Fibroblast of skin of left biceps (primary cell): ENCODE measurements at places on chromosomes 2 and 18.

DNA sequence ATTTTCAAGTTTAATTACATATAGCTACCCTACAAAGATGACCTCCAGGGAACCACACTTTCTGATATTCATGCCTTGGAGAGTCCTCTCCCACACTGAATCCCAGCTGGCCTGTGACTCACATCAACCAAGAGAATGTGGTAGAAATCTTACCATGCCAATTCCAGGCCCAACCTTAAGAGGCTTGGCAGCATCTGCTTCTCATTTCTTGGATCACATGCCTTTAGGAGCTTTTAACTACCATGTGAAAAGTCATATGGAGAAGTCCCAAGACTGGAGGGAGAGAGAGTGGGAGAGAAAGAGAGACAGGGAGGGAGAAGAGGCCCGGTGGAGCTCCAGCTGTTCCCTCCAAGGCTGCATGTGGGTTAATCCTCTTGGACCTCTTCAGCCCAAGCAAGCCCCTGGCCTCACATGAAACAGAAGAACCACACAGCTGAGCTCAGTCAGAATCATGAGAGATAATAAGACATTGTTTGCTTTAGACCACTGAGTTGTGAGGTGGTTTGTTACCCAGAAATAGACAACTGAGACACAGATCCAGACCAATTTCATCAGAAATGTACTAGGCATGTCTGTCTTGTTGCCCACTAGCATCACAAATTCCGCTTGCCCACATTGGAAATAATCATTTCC is 190.7 kb downstream of the MTCL1 start:
- peak; percentile 67 for DNase-seq

DNA sequence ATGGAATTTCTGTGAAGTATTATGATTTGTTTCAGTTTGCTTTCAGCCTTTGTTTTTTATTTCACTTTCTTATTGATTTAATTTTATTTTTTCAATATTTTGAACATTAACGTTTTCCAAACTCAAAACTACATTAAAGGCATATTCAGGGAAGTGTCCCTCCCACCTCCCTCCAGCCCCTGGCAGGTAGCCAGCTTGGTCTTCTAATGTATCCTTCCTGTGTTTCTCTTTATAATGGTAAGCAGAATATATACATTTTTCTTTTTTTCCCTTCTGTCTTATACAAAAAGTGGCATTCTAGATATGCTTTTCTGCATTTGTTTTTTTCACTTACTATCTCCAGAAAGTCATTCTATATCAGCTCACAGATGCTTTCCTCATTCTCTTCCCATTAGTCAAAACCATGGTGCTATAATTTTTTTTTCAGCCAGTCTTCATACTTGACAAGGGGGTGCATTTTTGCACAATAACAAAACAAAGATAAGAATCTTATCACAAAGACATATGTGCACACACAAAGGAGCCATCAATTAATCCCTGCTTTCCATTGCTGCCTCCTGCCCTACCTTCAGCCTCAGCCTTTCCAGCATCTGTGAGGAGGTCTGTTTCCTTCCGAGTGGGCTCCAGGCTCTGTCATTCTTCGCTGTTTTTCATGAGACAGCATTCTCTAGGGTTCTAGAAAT is 33.7 kb upstream of the TMEM177 start:
- DNase-seq = no peak

- no peak for DNase-seq
Measured at GRCh38 chr18:62396381-62396780, 71.3 kb downstream of the TNFRSF11A start.

DNA sequence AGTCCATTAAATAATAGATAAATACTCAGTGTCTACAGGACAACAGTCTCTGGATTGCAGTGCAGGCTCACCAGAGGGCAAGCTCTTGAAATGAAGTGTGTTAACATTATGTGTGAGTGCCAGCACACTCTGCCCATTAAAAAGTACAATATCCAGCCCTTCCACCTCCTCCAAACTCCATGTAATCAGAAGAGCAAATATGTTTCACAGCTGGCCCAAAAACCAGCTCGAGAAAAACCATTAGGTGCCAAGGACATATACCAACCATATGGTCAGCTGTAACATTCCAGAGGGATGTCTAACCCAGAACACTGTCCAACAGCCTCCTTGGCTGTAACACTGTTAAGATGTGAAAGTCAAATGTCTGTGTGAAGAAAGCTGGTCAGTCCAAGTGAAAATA is 112.2 kb downstream of the ZNF385B start:
- DNase-seq = no peak

- DNase-seq = no peak
Measured at GRCh38 chr18:5238371-5238976, 41.4 kb upstream of the AKAIN1 start.

DNA sequence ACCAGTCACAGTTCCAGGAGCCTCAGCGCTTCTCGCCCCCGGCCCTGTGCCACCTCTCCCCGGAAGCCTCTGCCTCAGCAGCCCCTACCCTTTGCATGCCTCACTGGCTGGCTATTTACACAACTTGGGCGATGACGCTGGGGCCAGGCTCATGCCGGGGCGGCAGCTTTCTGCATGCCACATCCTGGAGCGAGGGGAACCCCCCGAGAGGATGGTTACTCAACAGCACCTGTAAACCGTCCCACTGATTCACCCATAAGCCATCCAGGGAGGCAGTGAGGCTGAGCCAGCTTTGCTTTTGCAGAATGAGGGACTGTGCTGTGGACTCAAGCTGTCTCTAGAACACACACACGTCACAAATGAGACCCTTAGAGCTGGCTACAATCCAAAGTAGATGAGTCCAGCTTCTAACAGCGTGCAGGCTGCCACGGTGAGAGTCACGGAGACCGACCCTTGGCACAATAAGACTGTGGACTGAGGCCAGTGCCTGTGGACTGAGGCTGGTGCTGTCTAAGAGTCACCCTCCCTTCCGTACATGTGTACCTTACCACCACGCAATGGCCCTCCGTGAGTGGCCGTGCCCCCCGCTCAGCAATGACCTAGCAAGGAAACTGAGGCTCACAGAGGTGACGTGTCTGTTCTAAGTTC is 45.6 kb upstream of the ODC1 start:
- DNase-seq = no peak

DNA sequence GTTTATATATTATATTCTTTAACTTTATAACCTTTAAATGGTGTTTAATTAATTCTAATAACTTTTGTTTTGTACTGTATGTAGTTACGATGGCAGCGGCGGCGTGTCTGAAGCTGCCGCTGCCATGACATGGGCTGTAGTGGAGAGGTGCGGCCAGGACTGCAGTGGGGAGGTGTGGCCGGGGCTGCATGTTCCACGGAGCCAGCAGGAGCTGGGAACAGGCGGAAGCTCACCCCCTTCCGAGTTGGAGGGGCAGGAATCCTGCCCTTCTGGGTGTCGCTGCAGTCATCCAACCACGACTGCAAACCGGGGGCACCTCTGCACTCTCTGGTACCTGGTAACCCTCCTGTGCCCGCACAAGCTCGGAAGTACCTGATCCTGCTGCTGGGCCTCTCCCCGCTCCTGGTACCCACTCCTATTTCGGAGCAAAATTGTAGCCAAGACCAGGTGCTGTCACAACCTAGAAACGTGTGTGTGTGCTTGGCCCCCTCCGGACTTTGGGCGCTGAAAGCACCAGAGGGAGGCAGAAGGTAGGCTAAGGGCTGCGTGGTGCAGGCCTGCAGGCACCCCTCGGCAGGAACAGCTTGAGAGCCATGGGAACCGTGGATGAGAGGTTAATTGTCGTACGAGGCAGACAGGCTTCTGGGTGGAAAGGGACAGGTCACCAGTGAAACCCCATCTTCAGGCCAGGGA is 1329.7 kb upstream of the SLC39A10 start:
- DNase-seq = no peak

- DNase-seq = no peak
Measured at GRCh38 chr2:236887953-236888793, 197.5 kb upstream of the COPS8 start.

GRCh38 chr2:73827018-73827417 is 1.7 kb upstream of the STAMBP start:
- DNase-seq = no peak

DNA sequence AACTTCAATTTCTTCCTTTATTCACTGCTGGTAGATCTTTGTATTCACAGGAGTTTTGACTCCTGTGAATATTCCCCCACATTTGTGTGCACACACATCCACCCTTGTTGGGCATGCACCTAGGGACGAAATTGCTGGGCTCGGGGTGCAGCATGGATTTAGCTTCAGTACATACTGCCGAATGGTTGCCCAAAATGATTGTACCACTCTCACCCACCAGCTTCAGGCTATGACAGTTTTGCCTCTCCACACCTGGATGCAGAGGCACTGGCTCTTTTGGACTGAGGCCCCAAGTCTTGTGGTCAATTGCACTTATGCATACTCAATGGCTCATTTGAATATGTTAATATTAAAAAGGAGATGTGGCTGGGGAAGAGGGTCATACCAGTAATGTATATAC is 65.1 kb upstream of the ODC1 start:
- no peak for DNase-seq

DNA sequence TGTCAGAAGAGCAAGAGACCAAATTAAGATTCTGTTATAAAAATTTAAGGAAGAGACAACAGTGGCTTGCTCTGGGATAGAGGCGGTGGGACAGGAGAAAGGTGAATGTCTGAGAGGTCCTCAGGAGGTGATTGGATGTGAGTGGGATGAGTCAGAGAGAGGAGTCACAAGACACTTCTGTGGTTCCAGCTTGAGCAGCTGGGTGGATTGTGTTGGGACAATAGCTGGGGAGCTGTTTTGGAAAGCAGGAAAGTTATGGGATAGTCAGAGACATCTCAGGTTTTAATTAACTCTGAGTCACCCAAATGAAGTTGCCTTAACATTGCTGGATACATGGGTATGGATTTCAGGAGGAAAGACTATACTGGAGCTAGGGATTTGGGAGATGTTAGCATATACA is 218.0 kb upstream of the TRIB2 start:
- peak; percentile 54 for DNase-seq

DNA sequence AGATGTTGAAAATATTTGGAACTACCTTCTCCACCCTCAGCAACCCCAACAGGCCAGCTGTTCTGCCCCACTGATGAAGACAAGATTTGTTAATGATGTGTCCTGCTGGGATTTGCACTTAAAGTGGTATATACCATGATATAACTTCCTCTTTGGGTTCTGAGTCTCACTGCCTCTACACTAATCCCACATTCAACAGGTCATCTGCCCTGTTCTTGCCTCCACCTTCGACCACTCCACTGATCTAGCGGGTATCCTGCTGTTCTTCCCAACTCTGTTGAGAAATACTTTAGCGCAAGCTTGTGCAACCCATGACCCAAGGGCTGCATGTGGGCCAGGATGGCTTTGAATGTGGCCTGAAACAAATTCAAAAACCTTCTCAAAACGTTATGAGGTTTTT is 72.7 kb downstream of the LRP1B start:
- no peak for DNase-seq

- no peak for DNase-seq
Measured at GRCh38 chr18:36101943-36102342, 27.2 kb downstream of the SLC39A6 start.

DNA sequence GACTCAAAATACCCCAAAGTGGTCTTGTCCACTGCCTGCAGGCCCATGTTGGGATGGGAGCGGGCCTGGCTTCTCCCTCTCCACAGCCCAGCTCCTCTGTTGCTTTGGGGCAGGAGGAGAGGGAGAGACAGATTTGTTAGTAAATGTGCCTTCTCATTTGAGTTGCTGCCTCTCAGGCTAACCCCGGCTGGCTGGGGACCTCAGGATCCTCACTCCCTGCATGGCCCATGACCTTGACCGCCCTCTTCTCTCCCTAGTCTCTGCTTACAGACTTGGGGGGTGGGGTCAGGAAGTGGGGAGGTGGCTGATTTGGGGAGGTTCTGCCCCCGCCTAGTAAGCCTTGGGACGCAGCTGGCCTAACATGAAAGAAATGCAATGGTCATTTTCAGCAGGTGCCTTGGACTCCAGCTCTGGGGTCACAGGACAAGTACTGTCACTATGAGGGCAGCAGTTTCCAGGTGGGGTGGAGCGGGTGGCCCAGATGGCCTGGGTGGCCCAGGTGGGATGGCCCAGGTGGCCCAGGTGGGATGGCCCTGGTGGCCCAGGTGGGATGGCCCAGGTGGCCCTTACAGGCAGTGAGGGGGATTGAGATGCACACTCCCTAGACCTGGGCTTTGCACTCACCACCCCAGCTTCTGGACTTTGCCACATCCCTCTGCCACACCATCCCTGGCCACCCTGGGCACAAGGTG is 24.1 kb downstream of the HJURP start:
- DNase-seq = no peak

DNA sequence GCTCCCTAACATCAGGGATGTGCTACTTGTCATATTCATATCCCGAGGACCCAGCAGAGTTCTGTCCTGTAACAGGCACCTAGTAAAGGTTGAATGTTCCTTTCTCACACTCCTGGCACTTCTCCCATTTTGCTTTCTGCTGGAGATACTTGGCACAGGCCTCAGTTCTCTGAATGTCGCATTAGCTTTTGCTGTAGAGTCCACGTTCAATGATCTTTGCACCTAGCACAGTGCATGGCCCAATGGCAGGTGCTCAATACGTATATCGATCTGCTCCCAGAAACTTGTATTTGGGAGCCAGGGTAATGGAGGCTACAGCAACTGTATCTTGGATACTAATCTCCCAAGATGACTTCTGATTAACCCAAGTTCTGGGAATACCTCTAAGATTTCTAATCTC is 24.8 kb upstream of the VPS4B start:
- no peak for DNase-seq

DNA sequence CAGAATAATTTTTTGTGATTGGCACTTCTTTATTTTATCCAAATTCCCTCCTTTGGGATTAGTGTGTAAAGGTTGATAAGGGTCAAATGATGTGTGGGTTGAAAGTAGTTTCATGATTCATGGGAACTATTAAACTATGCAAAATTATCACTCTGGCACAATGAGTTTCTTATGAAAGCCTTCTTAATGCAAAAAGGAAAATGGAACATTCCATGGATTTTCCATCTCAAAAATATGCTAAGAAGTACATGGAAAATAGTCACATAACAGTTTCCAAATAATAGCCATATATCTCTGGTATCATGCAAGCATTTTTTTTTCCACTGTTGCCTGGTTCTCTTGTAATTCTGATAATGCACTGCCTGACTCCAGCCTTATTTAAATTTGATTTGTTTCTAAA is 639.7 kb downstream of the NR4A2 start:
- no peak for DNase-seq

DNA sequence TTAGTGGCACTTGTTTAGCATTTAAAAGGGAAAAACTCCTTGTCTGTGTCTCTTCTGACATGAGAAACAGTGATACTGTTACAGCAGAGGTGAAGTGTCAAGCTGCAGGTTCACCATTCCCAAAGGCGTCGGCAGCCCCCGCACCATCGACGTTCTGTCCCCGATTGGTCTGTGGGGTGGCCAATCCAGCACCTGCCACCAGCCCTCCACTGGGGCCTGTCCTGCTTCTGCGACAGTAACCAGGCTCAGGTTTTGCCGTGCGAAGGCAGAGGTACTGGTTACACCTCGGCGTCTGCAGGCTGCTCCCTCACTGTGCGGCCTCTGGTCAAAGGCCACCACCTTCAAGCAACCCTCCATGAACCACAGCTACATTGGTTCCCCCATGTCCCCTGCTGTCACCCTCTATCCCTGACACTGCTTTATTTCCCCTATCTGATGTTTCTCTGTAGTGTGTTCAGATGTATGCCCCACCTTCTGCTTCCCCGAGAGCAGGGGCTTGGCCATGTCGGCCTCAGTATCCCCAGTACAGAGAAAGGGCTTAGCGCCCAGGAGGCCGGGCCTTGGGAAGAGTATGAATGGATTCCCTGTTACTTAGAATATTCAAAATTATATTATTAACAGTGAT is 8.6 kb upstream of the ESPNL start:
- no peak for DNase-seq
